ENCODE measurements at places on chromosomes 3 and 15.

GRCh38 chr15:68201879-68202261 is 3.3 kb downstream of the CALML4 start:
- no peak for DNase-seq

DNA sequence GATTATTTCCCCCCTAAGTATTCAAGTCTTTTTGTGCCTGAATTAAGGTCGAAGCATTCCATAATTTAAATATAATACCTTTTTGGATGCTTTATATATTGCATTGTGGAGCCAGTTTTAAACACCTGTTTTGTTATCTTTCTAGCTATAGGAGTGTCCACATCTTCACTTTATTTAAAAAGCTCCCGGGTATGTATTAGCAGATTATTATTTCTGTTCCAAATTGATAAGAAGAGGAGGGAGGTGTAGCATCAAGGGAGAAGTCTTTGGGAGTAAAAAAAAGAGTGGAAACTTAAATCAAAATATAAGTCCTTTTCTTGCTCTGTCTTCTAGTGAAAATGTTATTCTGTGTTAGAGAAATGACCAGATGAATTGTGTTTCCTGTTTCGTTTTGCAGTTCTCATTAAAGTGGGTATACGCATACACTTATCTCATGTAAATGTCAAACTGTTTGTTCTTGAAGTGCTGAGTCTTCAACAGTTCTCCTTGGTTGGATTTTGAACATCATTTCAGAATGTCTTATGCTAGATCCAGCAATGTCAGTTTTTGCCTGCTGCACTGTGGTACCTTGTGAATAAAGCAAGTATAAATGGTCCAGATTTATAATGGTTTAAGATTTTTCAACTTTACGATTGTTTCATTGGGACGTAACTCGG is 105.8 kb downstream of the FNDC3B start:
- no peak for DNase-seq

- no peak for DNase-seq
These were observed 11.9 kb downstream of the RASA2 start for GRCh38 chr3:141498598-141499223.

DNA sequence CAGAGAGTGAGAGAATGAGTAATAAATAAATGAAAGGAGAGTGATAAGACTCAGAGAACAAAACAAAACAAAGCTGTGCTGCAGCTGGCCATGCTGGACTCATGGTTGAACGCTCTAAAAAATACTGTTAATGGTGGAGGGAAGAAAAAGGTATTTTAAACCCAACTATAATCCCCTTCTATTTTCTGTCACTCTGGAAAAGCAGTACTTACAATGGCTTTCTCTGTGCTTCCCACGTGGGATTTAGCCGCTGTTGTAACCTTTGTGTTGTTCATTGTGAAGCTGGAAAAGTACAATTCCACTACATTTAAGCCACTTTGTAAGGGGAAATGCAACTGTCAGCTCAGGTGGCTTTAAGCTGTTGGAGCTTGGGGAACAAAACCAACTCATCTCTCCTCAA is 917.7 kb downstream of the IGSF11 start:
- no peak for DNase-seq

GRCh38 chr3:99951701-99952100 is 134.0 kb downstream of the CMSS1 start:
- no peak for DNase-seq

- no peak for DNase-seq
These were observed 405.3 kb upstream of the SUCLG2 start for GRCh38 chr3:68059628-68060152.

- no peak for DNase-seq
These were observed 789.8 kb downstream of the NAALADL2 start for GRCh38 chr3:175648899-175649298.

DNA sequence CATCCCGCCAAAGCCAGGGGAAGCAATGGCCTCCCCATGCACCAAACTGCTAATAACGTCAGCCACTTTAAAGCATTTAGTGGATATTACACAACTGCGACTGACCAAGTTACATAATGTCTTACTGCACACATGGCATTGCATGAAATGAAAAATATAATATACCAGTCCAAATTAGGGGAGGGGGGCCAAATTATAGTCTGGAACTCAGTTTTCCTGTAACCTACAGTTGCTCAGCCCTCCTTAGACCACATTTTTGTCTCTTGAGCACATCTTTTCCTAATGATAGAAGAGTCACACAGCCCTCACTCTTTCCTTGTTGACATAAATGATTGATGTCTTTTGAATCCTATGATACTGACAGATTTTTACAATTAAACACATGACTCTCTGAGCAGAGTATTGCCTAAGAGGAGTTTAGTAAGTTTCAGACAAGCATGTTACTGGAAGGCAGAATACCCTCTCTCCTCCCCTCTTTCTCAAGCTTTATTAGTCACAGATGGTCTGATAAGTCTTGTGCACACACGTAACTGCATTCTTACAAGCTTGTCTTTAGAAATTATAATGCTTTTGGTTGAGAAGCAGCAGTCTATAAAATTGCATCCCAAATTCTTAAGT is 1.1 kb upstream of the PLD1 start:
- DNase-seq = no peak

DNA sequence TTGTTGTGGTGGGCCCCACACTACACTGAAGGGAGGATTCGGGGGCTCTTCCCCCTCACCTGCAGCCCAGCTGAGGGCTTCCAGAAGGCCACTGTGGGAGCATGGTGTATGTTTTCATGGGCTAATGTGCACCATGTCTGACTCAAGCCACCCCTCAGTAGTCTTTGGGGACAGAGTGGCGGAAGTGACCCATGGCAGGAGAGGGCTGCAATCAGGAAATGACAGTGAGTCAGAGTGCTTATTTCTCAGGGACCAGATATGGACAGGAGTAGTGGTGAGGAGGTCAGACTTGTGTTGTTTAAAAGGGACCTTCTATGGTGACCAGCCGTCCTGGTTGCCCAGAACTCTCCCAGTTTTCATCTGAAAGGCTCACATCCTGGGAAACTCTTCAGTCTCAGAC is 32.8 kb upstream of the SLC9A9 start:
- no peak for DNase-seq

DNA sequence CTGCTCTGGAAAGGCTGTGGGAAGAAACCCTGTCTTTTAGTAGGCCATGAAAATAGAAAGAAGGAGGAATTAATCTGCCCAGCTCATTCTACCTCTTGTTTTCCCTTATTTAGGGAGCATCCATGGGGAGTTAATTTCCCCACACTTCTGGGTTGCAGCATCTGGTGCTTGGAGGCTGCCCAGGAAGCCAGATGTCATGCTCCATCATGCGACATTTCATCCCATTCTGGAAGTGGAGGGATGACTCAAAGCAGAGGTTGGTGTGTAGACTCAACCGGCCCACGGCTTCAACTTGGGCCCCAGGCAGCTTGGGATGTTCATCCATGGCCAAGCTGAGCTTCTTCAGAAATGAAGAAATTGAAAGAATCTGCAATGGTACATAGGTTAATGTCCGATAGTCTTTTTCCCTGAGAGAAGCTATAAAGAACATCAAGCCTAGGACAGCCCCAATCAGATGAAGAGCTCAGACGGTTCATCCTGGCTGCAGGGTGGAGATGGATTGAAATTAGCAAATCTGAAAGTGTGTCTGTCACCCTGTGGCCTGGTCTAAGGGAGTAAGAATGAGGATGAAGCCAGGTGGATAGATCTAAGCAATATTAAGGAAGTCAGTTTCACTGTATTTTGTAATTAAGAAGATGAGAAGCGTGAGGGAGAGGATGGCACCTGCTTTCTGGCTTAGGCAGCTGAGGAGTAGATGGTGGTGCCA is 24.5 kb upstream of the PROK2 start:
- DNase-seq = no peak

DNA sequence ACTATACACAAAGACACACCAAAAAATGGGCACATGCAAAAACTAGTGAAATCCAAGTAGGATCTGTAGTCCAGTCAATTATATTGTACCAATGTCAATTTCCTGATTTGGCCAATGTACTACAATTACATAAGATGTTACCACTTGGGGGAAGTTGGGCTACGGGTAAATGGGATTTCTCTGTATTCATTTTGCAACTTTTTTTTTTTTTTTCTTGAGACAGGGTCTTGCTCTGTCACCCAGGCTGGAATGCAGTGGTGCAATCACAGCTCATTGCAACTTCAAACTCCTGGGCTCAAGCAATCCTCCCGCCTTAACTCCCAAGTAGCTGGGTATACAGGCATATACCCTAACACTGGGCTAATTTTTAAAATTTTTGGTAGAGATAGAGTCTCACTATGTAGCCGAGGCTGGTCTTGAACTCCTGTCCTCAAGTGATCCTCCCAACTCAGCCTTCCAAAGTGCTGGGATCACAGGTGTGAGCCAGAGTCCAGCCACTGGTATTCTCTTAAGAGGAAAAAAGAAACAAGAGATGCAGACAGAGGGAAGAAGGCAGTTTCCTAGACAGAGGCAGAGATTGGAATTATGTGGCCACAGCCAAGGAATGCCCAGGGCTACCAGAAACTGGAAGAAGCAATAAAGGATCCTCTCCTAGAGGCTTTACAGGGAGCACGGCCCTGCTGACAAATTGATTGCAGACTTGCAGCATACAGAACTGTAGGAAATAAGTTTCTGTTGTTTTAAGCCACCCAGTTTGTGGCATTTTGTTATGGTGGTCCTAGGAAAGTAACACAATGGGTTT is 33.3 kb downstream of the TFDP2 start:
- no peak for DNase-seq

GRCh38 chr3:23435318-23435717 is 232.2 kb downstream of the UBE2E2 start:
- DNase-seq = no peak

- DNase-seq = no peak
These were observed 57.9 kb downstream of the EPHB1 start for GRCh38 chr3:134852893-134853351.

DNA sequence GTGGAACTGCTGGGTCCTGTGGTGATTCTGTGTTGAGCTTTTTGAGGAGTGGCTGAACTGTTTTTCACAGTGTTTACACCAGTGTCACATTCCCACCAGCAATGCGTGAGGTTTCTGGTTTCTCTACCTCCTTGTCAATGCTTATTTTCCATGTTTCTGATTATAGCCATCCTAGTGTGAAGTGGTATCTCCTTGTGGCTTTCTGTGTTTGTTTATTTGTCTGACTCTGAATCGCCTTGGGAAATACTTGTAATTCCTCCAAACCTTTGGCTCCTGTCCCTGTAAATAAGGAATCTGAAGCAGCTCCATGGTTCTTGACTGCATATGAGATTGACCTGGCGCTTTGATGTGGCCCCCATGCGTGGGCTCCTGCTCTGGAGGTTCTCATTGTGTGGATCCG is 20.6 kb downstream of the FAN1 start:
- DNase-seq = no peak

DNA sequence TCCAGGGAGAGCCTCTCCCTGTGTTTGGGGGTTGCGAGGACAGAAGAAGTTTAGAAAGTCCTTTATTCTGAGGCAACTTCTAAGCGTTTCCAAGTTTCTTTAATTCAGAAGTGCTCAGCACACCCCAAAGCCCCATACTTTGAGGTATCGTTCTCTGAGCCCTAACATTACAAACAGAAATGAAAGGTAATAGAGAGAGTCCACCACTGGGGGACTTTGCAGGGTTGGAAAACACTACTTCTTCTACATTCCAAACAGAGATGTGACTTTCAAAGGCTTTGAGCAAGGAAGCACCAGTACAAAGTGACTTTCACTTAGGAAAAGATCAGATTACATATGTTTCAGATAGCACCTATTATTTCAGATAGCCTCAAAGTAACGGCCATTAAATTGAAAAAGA is 6.2 kb upstream of the ZNF280D start:
- no peak for DNase-seq

DNA sequence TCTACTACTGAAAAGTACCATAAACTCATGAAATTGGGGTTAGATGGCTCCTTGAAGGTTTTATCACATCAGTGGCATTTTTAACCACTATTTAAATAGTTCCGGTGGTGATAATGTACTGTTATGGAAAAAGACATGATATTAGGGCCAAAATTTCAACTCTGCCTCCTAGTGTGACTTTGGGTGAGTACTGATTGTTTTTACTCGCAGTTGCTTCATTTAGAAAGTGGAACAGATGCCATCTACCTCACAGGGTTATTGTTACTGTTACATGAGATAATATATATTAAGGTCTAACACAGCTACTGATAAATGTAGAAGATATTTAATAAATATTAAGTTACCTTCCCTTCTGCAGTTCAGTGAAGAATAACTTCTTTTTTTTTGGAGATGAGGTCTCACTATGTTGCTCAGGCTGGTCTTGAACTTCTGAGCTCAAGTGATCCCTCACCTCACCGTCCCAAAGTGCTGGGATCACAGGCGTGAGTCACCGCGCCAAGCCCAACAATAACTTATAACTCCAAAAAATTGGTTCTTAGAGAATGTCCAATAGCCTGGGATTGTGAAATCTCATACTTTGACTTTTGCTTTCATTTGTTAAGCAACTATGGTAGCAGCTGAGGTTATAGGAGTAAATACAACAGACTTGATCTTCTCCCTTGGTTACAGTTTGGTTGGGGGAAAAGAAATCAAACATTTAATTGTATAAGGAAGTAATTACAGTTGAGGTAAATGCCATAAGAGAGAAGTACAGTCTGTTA is 48.3 kb downstream of the MEF2A start:
- DNase-seq = no peak

- DNase-seq = no peak
These were observed 100.7 kb downstream of the SNRPN start for GRCh38 chr15:25055356-25056068.

DNA sequence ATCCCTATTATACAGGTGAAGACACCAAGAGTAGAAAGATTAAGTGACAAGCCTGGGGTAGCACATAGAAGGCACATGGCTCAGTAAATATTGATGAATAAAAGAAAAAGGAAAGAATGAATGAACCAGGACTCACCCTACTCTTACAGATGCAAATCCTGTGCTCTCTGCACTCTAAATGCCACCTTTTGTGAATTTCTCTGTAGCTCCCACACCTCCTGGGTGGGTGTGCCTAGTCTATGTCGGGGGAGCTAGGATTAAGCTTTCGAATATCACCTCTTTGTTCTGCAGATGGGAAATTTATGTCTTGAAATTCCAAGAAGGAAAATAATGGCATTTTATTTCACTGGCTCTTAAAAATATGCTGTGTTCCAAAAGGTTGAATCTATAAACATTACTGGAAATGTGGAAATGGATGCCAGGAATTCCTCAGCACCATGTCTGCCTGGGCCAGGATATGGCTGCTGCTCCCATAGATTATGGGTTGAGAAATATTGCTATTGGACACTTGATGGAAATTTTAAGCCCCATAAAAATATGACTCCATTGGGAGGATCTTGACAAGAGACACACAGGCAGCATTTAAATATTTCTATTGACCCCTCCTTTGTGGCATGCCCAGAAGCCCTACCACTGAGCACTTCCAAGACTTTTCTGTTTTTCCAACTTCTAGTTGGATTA is 43.3 kb downstream of the CCNB2 start:
- no peak for DNase-seq

DNA sequence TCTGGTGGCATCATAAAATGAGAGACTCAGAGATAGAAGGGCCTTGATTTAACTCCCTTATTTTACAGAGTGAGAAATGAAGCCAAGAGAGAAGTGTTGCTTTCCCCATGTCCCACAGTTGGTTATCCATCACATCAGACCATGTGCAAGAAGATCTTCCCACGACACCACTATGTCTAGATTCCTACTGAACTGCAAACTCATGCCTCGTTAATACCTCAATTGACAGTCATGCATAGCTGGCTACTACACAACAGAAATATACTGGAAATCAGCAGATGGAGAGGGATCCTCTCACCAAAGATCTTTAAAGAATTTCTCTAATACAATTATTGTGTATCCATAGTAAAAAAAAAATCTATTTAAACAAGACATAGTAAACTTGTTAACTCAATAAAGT is 33.3 kb downstream of the PEAK1 start:
- DNase-seq = no peak

Data from NCI-H187 (cell line).